BE2C (cell line): ENCODE measurements at places on chromosomes 5 and 9.

DNA sequence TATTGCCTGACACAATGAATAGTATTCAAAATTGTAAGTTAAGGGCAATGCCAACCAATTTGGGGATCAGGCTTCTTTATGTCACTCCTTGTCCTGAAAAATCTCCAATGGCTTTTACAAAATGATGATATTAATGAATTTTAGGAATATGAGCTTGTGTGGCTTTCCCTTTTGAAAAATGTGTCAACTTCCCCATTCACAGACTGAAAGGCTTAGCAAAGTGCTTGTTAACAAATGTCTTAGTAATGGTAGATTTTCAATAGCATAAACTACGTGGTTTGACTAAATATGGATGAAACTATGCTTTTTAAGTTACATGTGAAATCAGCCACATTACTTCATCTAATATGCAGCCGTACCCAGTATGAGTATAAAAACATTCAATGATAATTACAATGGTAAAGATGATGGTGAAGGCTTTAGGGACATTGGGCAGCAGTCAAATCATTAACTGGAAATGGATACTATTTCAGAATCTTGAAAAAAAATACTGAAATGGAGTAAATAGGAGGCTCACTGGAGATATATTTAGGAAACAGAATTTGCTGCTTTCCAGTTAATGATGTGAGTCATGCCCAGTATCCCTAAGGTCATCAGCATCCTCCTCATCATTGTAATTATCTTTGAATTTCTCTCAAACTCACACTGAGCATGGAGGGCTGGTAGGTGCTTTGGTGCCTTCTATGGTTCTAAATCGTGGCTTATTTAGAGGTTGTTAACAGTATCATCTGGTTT is 113.3 kb upstream of the ZNF608 start:
- no peak for DNase-seq

- no peak for DNase-seq
Observed at GRCh38 chr5:169006842-169007790, 293.8 kb downstream of the SLIT3 start.

GRCh38 chr9:69086312-69086711 is 50.8 kb downstream of the FXN start:
- DNase-seq: no peak

GRCh38 chr9:4741365-4742089 is 525 bp upstream of the AK3 start:
- no peak for DNase-seq

DNA sequence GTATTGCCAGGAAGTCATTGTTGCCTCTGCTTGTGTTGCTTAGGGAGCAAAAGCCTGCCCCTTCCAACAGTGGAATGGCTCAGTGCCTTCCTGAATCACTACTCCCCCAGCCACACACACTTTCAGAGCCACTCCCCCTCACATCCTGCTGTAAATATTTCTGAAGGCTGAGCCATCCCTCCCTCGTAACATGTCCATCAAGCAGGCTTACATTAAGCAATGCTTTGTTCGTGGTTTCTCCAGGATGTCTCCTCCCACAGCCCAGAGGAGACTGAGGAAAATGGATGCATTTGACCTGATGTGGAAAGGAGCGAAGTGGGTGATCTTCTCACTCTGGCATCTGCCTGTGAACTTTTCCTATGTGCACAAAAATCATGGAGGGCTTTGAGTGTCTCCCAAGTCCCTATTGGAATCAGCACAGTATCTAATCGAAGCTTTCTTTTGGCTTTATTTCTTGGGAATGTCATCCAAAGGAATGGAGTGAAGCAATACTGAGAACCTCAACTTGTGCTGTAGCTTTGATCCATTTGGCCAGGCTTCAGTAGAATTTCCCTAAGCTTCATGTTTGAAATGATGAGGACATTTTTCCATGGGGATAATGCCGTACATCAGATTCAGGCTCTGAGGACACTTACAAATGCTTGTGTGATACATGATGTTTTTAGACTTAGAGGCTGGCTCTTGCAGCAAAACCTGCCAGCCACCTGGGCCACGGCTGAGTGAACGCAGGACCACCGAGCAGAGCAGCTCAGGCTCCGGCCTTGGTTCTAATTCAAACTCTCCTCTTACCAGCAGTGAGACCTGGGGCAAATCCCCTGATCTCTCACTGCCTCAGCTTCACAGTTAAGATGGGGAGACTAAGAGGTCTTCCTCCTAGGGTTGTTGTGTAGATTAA is 389.1 kb downstream of the ENC1 start:
- DNase-seq: no peak

- DNase-seq: no peak
Observed at GRCh38 chr9:133199648-133200321, 9.3 kb downstream of the OBP2B start.

- no peak for DNase-seq
Observed at GRCh38 chr9:120395376-120395775, 184.6 kb downstream of the CDK5RAP2 start.

DNA sequence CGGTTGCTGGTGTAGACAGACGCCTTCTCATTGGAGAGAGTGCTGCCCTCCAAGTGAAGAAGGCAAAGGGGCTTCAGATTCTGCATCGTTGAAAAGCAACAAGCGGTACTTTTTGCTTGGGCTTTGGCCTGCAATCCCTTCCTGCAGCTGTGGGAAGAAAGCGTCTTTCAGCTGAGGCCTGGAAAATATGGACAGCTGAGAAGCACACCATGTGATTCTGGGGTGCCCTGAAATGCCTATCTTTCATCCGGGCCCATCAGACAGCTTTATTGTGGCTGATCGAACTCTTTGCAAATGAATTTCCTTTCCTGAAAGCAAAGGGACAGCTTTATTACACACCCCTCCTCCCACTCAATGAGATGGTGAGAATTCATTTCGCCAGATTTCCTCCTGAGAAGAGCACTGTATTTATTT is 74.0 kb downstream of the NSG2 start:
- no peak for DNase-seq

- peak; percentile 56 for DNase-seq
Observed at GRCh38 chr5:61603211-61603908, 271.3 kb downstream of the ZSWIM6 start.

- no peak for DNase-seq
Observed at GRCh38 chr9:32954642-32955041, 46.8 kb downstream of the APTX start.

DNA sequence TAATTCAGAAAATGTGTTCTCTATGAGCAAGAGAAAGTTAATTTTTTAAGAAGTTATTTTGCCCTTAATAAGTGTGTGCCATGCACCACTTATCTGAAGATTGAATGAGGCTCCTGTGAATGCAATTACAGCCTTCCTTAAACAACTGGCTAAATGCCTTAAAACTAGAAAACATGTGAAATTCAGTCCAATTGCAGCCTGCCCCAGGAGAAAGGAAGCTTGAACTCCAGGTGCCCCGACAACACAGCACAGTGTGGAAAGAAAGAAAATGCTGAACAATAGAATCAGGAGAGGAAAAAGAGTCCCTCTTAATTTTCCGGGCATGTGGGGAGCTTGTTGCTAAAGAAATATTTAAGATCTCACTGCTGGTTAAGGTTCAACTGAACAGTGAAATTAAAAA is 8.8 kb downstream of the LHFPL2 start:
- DNase-seq: no peak

DNA sequence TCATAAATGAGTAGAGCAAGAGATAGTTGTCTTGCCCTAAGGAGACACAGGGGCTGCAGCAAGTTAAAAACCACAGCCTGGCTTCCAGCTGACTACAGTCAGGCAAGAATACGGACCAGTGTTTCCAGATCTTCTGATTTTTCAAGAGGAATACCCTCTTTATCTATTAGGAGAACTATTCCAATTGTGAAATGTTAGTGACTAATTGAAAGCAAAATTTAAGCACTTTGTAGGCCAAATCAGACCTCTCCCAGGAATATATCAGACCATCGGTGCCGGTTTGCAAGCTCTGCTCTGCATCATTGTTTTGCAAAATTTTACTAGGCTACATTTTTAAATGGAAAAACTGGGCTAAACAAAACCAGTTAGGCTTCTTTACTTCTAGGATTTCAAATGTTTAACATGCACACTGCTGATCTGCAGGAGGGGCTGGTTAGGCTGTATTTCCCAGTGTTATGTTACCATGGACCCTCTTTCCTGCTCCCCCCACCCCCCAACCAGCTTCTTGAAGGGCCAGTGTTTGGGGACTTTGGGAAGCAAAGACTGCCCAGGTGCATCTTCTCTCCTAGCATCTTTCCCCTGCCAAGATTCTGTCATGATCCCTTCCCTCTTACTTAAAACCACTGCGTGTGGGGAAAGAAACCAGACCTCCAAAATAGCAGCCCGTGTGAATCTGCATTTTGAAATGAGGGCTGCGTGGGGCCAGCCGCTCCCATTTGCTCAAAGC is 1.1 kb upstream of the ARSI start:
- DNase-seq: no peak

- no peak for DNase-seq
Observed at GRCh38 chr9:76654051-76654461, 110.2 kb upstream of the PCA3 start.

GRCh38 chr5:87588316-87588715 is 175.6 kb upstream of the CCNH start:
- no peak for DNase-seq

GRCh38 chr5:128408622-128409021 is 129.4 kb downstream of the FBN2 start:
- DNase-seq: no peak

GRCh38 chr9:4679268-4680172 is at the start of gene CDC37L1:
TSS of gene CDC37L1 (plus strand) at chr9:4679569. CDS start at chr9:4679768, 199 bp downstream.
- DNase-seq: peak; percentile 97

GRCh38 chr9:92807757-92808725 is 43.4 kb upstream of the BICD2 start:
- DNase-seq: peak; percentile 44

- no peak for DNase-seq
Observed at GRCh38 chr5:3658929-3659328, 63.3 kb downstream of the IRX1 start.

GRCh38 chr9:121323449-121324151 is 46.5 kb downstream of the STOM start:
- no peak for DNase-seq

- peak; percentile 89 for DNase-seq
Observed at GRCh38 chr5:81165493-81166119, 67.5 kb upstream of the CKMT2 start.

GRCh38 chr5:31408814-31409213 is 123.1 kb downstream of the DROSHA start:
- no peak for DNase-seq
